ENCODE measurements at places on chromosomes 2 and 18.

- no peak for DNase-seq
Observed at GRCh38 chr2:220556658-220557057, 929.2 kb downstream of the SLC4A3 start.

DNA sequence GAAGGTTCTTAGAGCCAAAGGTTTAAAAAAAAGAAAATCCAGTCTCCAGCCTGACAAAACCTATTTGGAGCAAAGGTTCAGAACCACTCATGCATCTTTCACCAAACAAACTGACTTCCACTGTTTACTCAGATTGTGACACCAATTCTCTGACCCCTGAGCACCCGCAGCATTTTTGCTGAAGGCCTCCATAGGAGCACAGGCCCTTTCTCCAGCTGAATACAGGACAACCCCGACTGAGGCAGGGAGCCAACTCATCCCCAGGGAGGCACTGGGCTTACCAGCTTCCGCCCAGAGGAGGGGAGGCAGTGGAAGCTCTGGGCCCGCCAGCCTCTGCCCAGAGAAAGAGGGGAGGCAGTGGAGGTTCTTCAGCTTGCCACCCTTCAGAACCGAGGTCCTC, 51.0 kb upstream of the CNGA3 start:
- no peak for DNase-seq

- DNase-seq, result no peak
Observed at GRCh38 chr2:154591294-154591820, 107.1 kb upstream of the KCNJ3 start.

DNA sequence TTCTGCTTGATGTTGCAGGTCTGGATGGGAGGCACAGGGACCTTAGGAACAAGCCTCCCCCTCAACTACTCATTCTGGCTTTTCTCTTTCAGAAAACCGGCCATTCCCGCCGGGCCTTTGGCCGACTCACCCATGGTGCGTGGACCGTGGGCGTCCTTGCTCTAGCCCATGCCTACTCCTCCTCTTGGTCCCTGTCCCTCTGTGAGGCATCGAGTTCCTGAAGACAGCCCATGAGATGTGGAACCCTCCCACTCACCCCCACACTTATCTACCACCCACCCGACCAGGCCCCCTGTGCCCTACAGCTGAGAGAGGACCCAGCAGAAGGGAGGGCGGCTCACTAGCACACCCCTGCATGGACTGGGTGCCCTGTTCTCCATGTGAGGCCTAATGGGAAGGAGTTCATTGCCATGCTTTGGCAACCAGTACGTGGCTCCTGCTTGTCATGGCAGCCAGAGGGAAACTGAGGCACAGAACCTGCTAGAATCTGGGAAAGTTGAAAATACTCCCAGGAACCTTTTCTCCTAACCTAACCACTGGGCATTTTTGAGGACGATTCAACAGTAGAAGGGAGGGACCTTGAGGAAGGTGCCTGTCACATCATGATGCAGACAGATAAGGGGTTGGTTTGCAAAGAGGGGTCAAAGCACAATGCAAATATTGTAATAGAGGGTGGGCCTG, 8.5 kb downstream of the SPEG start:
- no peak for DNase-seq

GRCh38 chr18:31065036-31065773, 22.7 kb upstream of the DSC3 start:
- DNase-seq, result no peak

GRCh38 chr2:9991829-9992273, 40.4 kb downstream of the GRHL1 start:
- no peak for DNase-seq

DNA sequence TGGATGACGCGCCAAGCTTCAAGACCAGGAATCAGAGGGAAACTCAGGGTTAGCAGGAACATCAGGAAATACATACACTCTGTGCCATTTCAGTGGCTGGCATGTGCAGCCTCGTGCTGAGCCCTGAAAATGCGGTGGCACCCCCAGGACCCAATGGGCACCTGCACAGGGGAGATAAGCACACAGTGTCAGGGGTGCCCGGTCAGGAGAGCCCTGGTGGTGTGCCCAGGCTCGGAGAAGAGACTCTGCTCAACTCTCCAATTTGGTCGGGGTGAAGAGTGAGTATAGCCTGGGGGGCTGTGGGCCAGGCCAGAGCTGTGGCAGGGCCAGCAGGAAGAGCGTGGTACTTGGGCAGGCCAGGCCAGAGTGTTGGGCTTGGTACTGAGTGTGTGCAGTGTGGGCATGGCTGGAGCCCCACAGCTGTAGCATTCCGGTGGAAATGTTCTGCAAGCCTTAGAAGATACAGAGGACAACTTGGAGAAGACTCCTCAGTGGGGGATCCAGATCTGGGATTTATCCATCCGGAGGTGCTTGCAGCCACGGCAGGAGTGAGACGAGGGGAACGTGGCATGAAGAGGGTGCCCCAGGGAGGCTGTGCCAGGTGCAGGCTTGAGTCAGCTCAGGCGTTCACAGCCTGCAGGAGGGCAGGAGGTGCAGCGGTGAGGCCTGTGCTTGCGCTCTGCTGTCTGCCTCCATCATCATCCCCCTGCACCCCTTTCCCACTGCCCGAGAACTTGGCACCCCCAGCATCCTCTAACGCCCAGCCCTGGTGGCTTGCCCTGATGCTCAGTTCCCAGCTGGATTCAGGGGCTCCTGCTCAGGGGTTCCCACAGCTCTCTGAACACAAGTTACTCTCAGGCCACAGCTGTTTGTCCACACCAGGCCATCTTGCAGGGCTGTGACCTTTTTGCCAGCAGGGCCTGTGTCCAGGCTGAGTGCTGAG, 451.7 kb upstream of the HS6ST1 start:
- DNase-seq, result no peak

DNA sequence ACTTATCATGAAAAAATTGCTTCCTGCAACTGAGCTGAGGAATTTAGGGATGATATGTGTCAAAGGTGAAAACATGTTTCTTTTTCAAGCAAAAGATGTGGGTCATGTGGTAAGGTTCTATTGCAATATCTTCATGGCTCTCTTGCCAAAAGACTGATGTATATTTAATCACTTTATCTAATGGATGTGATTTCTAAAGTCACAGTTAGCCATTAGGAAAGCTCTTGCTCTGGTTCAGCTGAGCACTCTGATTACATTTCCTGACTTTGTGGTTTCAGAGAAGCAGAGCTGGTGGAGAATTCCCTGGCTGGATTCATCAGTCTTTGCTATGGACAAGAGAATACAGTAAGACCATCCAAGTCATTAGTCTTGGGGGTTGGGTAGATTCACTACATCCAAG, 24.4 kb downstream of the SCN9A start:
- no peak for DNase-seq

DNA sequence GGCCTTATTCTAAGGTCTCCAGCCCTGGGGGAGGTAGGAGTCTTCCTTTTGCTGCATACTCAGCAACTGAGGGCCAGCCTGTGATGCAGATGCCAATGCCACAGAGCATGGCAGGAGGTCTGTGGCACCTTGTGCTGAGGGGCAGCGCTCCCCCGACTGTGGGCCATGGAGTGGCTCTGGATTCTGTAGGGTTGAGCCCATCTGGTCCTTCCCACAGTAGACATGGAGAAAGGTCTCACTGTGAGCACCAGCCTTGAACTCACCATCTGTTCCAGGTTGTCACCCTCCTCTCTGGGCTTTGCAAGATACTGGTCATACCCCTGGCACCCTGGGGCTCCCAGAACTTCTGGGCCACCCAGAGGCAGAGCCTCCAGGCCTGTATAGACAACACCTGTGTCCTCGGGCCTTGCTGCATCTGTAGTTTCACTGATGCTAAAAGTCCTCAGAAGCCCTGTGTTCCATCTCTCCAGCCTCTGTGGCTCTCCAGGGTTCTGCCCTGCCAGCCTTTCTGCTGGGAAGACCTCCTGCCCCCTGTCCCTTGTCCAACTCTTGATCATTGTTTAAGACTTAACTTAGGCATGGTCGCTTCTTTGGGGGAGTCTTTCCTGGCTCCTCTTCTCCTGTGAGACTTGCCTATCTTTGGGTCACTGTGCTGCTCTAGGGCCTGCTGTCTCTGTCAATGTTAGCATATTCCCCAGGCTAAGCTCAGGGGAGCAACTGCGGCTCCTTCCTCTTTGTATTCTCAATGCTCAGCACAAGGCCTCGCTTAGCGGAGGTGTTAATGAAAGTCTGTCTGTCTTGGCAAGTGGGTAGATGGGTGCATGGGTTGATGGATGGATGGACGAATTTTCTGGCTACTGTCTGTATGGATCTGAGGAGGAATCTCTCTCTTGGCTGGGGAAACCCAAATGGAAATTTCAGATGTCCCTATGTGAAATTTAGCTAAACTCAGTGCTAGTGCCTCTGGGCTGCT, 160.9 kb downstream of the DYSF start:
- no peak for DNase-seq

DNA sequence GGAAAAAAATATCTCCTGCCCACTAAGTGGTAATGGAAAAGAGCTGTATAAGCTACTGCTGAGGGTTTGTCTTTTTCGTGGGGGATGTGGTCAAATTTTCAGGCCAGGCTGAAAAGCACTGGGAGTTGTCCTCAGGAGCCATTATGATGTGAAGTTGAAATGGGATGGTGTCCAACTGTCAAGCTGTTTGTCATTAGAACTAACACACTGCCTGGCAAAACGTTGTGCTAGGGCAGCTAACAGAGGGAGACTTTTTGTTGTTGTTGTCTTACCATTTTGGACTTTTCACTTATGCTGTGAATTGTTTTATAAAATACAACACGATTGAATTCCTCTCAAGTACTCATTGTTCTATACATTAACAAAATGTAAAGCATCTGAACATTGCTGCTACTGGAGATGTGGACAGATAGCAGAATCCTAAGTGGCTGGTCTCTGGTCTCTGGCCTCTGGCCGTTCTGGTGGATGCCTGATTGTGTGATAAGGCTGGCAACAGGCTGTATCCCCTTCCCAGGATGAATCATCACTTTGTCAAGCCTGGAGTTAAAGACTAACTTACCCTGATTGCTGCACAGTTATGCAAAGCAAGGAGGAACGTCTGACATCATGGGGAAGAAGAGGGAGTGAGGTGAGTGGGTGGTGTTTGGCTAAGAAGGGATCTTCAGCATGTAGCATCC, 2.3 kb downstream of the MYO1B start:
- no peak for DNase-seq

- DNase-seq, result no peak
Observed at GRCh38 chr2:62156861-62157496, 38.9 kb upstream of the B3GNT2 start.

GRCh38 chr2:106363791-106364190, 104.4 kb downstream of the RGPD3 start:
- no peak for DNase-seq

DNA sequence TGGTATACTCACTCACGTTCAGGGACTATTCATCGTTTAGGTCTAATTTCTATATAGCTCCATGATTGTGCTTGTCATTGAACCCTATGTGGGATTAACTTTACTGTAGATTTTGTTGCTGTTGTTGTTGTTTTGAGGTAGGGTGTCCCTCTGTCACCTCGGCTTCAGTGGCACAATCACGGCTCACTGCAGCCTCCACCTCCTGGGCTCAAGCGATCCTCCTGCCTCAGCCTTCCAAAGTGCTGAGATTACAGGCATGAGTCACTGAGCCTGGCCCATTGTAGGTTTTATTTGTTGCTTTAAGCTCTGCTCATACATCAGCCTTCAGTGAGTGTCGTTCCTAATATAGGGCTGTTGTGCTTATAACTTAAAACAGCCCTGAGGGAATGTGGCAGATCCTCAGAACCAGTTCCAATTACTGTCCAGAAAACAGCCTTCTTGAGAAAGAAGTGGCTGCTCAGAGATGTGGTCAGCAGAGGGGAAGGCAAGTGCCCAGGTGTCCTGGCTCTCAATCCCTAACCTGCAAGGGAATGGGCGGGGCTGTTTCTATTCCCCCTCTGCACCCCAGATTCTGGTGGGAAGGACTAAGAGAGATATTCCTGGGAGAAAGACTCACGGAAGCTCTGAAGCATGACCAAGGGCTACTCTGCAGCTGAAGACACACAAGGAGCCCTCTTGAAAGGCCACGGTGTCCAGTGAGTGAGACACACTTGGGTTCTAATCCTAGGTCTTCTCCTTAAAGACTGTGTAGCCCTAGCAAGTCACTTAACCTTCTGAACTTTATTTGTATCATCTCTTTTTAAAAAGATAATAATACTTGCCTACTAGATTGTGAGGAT, 79.6 kb upstream of the LCLAT1 start:
- DNase-seq, result no peak

GRCh38 chr18:62981566-62981965, 266.2 kb downstream of the PHLPP1 start:
- no peak for DNase-seq

- peak; percentile 66 for DNase-seq
Observed at GRCh38 chr18:26548415-26549262, at the start of gene KCTD1. KCTD1 (minus strand) TSS chr18:26548553; CDS start chr18:26548536, 17 bp downstream.

DNA sequence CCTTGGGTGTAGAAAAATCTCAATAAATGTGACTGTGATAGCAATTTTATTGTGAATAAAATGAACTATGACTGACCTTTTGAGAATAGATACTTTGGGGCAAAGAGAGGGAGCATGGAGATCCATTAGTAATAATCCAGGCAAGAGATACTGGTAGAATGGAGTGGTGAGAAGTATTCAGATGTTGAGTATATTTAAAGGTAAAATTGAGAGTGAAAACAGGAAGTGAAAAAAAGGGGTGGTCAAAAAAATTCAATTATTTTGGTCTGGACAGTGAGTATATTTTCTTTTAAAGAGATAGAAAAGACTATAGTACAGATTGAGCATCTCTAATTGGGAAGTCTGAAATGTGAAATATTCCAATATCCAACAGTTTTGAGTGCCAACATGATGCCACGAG, 1515.6 kb upstream of the NXPH2 start:
- DNase-seq, result no peak

- no peak for DNase-seq
Observed at GRCh38 chr18:35041815-35042387, 688 bp downstream of the MAPRE2 start.

- no peak for DNase-seq
Observed at GRCh38 chr2:15159206-15159605, 401.9 kb downstream of the NBAS start.

- no peak for DNase-seq
Observed at GRCh38 chr2:96729748-96730147, 10.1 kb downstream of the LMAN2L start.

- DNase-seq, result no peak
Observed at GRCh38 chr2:172863341-172863740, 127.7 kb downstream of the RAPGEF4 start.

- no peak for DNase-seq
Observed at GRCh38 chr18:46040033-46040746, 31.9 kb downstream of the PSTPIP2 start.

DNA sequence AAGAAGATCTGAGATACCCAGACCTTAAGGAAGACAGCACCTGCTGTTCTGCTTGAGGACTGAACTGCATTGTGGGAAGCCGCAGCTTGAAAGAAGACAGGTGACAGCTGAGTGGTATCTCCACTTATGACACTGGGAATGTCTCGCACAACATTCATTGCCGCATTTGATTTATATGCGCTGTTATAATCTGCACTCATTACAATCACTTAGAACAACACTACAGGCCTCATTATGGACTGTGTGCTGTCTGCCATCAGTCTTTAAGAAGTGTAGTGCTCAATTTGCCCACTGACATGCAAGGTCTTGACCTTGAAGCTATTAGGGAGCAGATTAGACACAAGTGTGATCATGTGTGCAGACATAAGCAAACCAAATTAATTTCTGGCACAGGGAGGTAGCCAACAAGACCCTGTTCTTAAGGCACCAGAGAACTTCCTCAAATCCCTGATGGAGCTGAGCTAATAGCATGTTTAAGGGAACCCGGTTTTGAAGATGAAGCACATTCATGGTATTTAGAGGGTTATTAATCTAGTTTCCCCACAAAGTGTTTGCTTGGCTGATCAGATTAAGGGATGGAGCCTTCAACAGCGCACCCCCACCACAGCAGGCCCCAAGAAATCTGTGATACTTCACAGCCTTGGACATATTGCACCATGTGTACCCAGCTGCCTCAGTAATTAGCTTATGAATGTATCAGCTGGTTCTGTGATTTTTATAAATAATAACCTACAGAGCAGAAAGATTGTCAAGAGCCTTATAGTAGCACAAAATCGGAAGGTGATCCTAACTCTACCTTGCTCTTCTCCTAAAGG, 146.8 kb downstream of the SATB2 start:
- DNase-seq, result no peak

Data from caudate nucleus (tissue), 63 donors.